D721Med (cell line): ENCODE measurements at places on chromosomes 5 and 9.

DNA sequence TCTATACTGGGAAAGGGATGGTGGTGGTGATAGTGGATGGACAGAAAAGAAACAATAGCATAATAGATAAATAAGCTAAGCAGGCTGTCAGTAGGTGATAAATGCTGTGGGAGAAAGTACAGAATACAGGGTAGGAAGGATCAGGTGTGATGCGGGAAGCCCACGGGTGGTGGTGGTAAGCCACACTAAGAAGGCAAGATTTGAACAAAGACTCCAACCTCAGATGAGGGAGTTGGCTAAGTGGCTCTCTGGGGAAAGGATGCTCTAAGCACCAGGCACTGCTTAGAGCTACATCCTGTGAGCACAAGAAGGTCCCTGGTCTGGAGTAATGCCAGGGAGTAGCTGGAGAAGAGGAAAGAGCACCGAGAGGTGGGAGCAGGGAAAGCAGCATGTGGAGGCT lies 151.6 kb upstream of the KLF9 start:
- no peak for DNase-seq

- no peak for DNase-seq
These were observed at the start of gene KCNIP1 for GRCh38 chr5:170503990-170504596. Gene KCNIP1, plus strand, starts transcription at chr5:170504020.

GRCh38 chr9:36791222-36791950 lies 218.7 kb downstream of the MELK start:
- DNase-seq, result no peak

DNA sequence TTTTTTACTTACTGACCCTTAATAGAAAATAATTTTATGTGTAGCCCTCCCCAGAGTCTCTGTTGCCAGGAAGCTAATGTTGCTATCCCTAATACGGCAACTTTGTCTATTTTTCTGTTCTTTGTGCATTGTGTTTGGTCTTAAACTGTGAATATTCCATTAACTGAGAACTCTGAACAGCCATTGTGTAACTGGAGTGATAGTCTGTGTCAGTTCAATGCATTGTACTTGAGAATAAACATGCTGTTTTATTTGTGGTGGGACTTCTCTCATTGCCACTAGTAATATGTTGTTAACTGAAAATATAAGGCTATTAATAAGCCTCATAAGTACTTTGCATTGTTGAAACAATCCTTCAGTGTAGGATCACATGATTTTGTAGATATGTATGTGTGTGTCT lies 278.3 kb upstream of the DMRT1 start:
- DNase-seq, result no peak

DNA sequence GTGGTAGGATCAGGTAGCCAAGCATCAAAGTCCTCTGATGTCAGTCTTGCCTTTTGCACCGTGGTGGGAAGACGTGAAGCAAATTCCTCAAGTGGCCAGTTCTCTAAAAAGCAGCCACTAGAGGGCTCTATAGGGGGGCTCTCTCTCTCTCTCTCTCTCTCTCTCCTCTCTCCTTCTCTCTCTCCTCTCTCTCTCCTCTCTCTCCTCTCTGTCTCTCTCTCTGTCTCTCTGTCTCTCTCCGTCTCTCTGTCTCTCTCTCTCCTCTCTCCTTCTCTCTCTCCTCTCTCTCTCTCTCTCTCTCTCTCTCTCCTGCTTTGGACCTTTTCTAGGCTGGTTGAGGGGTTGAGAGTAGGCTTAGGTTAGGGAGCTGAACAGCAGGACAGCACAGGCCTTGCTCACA lies 13.9 kb upstream of the OSMR start:
- no peak for DNase-seq

GRCh38 chr5:146828385-146828784 lies 50.2 kb downstream of the PPP2R2B start:
- DNase-seq, result no peak

DNA sequence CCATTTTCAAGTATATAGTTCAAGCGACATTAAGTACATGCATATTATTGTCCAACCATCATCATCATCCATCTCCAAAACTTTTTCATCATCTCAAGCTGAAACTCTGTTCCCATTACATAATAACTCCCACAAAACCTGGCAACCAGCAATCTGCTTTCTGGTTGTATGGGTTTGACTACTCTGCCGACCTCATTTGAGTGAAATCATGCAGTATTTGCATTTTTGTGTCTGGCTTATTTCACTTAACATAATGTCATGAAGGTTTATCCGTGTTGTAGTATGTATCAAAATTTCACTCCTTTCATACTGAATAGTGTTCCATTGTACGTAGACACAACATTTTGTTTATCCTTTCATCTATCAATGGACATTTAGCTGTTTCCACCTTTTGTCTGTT lies 74.8 kb downstream of the SGCD start:
- no peak for DNase-seq

- no peak for DNase-seq
These were observed 53.2 kb downstream of the NDST1 start for GRCh38 chr5:150561192-150561512.
